ENCODE measurements at places on chromosomes 2 and 18.

DNA sequence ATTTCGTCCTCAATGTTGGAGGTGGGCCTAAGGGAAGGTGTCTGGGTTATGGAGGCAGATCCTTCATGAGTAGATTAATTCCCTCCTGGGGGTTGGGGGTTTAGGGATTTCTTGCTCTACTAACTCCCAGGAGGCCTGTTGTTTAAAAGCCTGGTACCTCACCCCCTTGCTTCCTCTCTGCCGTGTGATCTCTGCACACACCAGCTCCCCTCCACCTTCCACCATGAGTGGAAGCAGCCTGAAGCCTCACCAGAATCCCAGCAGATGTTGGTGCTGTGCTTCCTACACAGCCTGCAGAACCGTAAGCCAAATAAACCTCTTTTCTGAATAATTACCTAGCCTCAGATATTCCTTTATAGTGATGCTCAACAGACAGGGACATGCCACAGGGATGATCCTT is 141.5 kb downstream of the ZNF516 start:
- DNase-seq = no peak

DNA sequence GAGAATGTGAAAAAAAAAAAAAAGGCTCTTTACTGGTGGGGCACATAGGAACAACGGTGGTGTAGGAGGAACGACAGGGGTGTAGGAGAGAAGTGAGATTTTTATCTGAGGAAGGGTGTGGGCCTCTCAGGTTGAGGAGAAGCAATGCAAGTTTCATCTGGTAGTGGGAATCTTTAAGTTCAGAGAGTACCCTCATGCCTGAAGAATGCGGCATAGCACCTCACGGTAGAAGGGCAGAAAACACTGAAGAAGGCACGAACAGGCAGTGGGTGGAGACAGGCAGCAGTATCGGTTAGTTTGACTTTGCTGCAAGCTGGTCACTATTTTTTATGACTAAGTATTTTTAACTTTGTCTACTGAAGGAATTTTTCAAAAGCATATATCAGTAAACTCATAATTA is 52.2 kb upstream of the TSPYL6 start:
- no peak for DNase-seq

- DNase-seq = no peak
These were observed 57.7 kb downstream of the CIB4 start for GRCh38 chr2:26583381-26583911.

- peak; percentile 35 for DNase-seq
These were observed 88.7 kb upstream of the ATL2 start for GRCh38 chr2:38465789-38466127.

DNA sequence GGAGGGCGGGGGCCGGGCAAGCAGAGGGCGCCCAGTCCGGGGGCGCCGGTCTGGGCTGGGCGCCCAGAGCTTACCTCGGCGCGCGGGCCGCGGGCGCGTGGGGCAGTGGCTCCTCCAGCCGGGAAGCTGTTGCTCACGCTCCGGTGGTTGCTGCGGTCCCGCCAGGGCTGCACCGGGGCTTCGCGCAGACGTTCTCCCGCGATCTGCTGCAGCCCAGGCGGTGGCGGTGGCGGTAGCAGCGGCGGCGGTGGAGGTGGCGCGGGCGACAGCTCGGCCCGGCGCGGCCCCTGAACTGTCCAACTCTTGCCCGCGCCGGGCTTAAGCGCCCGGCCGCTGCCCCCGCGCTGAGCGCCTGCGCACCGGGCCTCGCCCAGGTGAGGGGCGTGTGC is 391 bp downstream of the ZNF385B start:
- DNase-seq = peak; percentile 7

DNA sequence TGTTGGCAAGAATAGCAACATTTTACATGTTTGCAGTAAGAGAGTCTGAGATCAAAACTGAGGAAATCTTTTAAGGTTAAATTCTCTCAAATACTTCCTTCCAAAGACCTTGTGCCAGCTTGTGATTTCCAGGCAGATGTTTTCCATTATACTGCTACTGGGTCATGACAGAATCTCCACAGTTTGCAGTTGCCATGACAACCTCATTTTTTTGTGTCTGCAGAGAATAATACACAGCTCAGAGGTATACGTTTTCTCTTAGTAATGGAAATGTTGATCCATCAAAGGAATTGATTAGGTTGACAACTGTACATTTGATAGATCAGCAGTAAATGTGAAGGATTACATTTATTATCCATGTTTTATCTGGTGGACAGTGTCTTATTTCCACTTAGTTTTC is 29.1 kb upstream of the CSRNP3 start:
- DNase-seq = no peak

DNA sequence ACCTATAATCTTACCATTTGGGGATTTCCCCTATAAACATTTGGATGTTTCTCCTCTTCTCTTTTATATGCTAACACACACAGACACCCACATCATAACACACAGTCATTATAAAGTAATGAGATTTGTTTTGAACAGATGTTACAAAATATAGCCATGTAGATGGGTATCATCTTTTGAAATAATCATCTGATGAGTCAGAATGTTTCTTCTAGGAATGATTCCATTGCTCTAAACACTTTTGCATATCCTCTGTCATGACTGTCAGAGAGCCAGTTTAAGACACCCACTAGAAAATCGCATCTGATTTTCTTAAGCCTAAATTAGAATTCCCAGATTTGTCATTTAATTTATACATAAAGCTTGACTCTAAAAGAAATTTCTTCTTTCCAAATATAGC is 442.6 kb downstream of the CMPK2 start:
- DNase-seq = no peak

- no peak for DNase-seq
These were observed 230.7 kb downstream of the MYO3B start for GRCh38 chr2:170408461-170409163.

GRCh38 chr2:238158018-238158508 is 707 bp upstream of the ERFE start:
- DNase-seq = no peak

DNA sequence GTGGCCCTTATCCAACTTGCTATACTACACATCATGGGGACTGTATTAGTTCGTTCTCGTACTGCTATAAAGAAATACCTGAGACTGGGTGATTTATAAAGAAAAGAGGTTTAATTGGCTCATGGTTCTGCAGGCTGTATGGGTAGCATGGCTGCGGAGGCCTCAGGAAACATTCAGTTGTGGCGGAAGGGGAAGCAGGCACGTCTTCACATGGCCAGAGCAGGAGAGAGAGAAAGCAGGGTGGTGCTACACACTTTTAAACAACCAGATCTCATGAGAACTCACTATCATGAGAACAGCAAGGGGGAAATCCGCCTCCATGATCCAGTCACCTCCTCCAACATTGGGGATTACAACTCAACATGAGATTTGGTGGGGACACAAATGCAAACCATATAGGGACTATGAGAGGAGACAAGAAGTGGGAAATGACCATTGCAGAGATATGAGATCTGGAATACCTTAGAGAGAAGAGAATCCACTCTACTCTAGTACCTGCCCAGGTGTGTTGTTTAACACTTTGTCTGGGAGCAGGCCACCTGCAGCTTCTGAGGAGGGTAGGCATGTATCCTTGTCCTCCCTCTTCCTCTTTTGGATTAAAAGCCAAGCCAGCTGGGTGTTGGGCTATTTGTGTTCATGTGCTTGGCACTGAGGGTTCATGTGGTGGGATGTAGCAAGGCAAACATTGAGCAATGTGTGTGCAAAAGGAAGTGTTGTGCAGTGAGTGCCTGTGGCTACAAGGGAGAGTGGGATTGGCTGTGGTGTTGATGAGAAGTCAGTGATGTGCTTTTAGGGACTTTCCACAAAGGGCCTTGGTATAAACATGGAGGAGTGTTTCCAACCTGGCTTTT is 22.8 kb downstream of the TTLL4 start:
- peak; percentile 12 for DNase-seq

DNA sequence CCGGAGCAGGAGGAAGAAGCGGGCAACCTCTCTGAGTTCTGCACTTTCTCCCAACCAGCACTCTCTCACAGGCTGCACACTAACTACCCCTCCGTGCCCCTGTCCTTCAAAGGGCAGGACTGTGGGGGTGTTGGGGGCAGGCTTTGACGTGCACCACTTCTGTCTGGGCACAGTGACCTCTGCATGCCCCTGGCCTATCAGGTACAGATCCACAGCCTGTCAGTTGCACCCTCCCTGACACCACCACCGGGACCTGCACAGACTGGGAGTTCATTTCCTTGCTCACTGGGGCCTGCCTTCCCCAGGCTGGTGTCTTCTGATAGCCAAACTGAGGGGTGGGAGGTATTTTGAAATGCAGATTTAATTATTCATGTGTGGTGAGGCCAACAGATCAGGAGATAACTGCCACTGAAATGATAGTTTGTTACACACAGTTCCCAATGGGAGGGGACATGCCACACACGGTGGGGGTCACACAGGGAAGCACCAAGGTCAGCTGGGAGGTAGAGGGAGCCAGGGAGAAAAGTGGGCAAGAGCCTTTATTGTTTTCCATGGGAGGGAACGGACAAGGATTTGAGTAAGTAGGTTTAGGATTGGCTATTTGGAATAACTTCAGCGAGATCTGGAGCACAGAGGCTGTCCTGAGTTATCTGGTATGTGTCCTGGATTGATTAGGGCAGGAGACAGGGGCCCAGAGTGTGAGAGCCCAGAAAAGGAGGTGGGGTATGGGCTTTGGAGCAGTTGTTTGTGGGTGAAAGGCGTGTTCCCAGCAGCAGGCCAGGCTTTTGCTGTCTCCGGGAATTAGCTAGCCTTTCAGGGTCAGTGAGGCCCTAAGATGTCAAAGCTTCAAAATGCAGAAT is 251.6 kb downstream of the AFF3 start:
- no peak for DNase-seq

GRCh38 chr18:46152808-46153617 is 48.8 kb downstream of the HAUS1 start:
- DNase-seq = no peak

DNA sequence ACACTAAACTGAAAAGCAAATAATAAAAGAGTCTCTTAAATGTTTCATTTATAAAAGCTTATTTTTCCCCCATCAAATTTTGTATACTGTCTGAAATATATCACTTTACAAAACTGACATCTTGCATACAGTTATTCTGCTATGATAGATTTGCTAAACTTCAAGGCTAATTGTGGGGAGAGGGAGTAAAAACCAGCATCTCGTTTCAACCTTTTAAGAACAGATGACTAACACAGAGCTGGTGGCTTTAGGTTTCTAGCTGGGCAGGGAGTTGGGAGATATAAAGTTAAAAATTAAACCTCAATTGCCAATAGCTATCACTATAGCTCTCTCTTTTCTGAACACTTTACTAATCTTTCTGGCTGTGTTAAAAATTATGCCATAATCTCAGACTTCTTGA is 23.5 kb downstream of the C1D start:
- DNase-seq = no peak

- DNase-seq = no peak
These were observed 143.3 kb downstream of the CYP26B1 start for GRCh38 chr2:72004201-72004915.

GRCh38 chr2:104790100-104790811 is 63.7 kb upstream of the POU3F3 start:
- no peak for DNase-seq

DNA sequence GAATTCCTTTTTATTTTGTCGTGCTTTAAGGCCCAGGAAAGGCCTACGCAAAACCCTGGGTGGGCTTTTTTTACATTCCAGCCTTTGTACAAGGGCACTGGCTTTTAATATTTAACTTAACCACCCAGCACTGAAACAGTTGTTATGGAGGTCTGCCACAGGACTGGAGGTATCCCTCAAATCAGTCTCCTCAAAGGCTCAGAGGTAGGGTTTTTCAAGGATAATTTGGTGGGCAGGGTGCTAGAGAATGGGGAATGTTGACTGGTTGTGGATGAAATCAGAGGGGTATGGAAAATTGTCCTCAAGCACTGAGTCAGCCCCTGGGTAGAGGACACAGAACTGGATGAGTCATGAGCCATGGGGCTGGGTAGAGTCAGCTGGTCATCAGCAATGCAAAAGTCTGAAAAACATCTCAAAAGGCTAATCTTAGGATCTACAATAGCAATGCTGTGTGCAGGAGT is 443.1 kb downstream of the THSD7B start:
- no peak for DNase-seq

GRCh38 chr2:222677981-222678380 is 6.5 kb downstream of the MOGAT1 start:
- no peak for DNase-seq

DNA sequence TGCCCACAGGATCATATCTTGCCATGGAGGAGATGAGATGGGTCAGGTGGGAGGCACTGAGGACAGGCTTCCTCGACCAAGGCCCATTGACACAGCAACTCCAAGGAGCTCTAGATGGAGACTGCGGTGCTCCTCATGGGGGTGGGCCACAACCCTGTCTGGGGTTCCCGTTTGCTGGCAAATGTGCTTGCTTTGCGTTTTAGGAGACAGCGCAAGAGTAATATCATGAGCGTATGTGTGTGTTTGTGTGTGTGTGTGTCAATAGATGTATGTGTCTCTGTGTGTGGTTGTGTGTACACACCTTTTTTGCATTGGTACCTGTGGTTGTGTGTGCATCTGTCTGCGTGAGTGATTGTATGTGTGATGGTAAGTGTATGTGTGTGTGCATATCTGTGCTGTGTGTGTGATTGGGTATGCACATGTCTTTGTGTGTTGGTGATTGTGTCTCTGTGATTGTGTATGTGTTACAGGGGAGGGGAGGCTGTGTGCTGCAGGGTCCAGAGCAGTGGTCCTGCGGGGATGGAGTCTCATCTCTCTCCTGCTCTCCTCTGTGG is 4.4 kb downstream of the FBLN7 start:
- no peak for DNase-seq

DNA sequence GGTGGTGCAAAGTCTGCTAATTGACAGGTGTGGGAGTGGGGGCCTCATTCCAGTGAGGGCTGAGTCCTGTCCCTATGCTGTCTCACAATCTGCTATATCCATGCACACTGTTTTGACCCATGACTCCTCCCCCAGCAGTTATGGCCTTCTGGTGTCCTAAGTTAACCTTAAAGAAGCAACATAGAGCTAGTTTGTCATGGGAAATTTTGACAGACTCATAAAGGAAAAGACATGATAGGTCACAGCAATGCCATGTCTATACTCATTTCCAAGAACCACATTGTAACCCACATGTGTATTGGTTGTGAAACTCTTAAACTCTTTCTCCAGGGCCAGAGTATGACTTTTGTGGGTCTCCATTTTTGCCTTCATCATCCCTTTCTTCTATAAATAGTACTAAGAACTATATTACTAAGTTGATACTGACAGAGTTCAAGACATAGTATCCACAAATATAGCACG is 78.2 kb upstream of the SLC1A4 start:
- DNase-seq = no peak

DNA sequence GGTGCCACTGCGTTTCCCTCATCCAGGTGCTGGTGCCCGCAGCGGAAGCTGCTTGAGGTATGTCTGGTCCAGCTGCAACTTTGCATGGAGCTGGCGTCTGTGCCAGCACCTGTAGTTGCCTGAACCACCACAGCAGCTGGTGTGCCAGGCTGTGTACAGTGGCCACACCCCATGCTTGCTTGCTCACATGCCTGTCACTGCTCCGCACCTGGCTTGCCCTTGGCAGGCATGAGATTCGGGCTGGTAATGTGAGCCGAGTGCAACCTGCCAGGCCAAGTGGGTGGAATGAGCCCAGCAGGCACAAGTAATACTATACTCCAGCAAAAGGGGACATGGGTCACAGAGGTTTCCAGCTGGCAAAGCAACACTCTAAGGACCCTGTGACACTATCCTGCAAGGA is 1123.3 kb upstream of the ACVR2A start:
- DNase-seq = no peak

GRCh38 chr2:71617266-71617665 is 163.9 kb downstream of the DYSF start:
- DNase-seq = no peak

GRCh38 chr2:201839727-201840126 is 33.4 kb downstream of the CDK15 start:
- DNase-seq = no peak

- no peak for DNase-seq
These were observed 240.2 kb downstream of the SH3BP4 start for GRCh38 chr2:235191978-235192377.

GRCh38 chr2:61742955-61743354 is 110.9 kb downstream of the FAM161A start:
- no peak for DNase-seq

Measured in transverse colon (tissue), 4 donors.